Chondrocyte (in vitro differentiated cells): ENCODE measurements at places on chromosomes 6 and 20. TPM values are rescaled to one million over a fixed set of nuclear protein-coding genes. Genes with fewer than 3 reads are reported as not detected.

- DNase-seq = no peak
Measured at GRCh38 chr20:12053353-12053752, 135.7 kb downstream of the BTBD3 start.

The SOX18 gene
- 2.1 to 2.8 TPM (median 2.3 TPM) in 3 replicates for total RNA-seq

- no peak for DNase-seq
Measured at GRCh38 chr20:52996130-52996529, 24.0 kb downstream of the TSHZ2 start.

GRCh38 chr6:44097782-44098317, 29.4 kb downstream of the MRPL14 start:
- DNase-seq = no peak

DNA sequence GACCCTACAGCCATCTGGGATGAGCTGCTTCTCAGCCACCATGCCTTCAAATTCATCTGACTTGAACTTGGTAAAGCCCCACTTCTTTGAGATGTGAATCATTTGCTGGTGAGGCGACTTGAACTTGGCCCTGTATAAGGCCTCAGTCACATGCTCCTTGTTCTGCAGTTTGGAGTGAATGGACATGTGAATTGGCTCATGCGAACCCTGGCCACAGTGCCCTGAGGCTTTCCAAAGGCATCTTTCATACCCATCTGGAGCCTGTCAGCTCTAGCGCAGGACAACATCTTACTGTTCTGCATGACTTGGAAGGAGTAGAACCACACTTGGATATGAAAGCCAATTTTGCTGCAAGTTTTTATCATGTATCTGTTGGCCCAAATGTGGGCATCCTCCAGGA, 244.0 kb upstream of the FAM83B start:
- DNase-seq = no peak

DNA sequence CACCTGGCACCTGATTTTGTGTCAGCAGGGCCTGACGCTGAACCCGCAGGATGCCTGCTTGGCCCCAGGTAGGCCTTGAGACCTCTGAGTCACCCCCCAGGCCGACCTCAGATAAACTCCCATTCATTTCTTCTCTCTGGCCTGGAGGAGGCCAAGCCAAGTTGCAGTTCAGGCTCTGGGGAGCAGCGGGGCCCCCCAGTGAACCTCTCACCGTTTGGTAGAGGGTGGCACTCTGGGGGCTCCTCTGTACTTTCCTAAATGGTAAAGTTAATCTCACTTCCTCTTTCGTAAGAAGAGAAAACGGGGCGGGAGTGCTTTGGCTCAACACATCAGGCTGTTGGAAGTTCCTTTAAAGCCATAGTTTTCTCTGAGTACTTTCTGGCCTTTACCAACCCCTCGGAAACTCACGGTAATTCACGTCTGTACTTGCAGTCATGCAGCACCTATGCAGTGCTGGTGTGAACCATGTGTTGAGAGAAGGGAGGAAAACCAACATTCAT, 2.8 kb downstream of the SIRPA start:
- no peak for DNase-seq

The GPLD1 gene
- total RNA-seq = 4.2 to 4.4 TPM (median 4.2 TPM) in 3 replicates

DNA sequence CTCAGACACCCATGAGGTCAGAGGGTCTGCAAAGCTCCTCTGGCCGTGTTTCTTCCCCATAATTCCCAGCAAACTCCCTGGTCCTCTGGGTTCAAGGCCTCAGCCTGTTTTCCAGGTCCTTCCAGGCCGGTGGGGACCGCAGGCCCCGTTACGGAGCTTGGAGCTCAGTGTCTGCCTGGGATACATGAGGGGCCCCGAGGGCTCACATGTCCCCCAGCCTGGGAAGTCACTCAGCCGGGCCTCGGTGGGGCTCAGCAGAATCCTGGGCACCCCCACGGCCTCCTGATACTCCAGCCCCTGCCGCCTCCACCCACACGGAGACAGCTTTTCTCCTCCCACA, 3.4 kb upstream of the SULF2 start:
- no peak for DNase-seq

- DNase-seq = no peak
Measured at GRCh38 chr6:45479834-45480751, 102.4 kb upstream of the SUPT3H start.
